ENCODE measurements at places on chromosomes 12 and 14.

GRCh38 chr12:52235822-52236361 is 2.8 kb downstream of the KRT7 start:
- no peak for DNase-seq

DNA sequence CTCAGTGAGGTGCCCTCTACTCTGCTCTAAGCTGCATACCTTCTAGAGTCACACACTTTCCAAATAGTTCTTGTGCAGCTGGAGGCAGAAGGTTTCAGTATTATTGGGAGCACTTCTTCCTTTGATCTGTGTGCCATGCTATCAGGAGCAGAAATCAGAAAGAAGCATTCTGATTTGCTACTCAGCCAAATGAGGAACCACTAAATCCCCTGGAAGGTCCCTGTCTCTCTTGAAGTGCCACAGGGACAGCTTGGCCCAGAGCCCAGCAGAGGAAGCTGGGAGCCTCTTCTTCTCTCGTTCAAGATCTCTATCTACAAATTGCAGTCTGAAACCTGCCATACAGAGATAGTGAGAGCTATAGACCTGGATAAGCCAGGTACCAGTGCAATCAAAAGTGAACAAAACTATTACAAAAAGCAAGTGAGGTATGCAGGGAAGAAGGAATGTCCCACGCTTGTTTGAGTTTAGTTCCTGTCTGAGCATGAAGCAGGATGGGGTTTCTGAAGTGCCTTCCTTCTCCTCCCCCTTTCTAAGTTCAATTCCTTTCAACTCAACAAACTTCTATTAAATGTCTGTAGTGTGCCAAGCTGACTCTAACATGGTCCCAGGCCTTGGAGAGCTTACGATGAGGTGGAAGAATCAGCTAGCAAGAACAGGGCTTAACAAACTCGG is 100.9 kb upstream of the PARP11 start:
- no peak for DNase-seq

DNA sequence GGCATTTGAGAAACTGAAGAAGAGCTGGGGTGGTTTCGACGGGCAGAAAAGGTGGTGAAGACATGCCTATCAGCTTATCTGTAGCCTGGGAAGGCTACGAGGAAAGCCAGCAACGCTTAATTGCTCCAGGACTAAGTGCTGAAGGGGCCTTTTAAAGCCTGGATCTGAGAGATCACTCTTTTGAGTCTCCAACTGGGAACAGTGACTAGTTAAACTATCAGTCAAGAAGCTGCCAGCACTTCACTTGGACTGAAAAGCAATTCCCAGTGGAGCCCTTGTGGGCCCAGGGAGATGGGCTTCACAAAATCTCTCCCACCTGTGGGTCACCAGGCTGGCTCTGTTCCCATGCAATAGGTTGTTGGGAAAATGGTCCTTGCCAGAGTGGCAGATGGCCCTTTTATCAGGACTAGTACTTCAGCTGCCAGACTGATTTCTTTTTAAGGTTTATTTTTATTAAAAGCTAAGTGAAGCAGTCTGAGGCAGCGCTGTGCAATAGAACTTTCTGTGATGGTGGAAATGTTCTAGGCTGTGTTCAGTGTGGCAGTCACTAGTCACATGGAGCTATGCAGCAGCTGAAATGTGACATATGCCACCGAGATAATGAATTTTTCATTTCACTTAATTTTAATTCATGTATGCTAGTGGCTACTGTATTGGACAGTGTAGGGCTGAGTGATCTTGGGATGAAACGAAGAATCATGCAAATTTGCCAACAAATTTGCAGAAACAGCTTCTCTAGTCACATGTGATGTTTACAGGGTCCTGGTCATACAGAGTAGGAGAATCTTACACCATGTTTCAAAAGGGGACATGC is 276.8 kb downstream of the PCNX1 start:
- DNase-seq, result no peak

- no peak for DNase-seq
These were observed 30.5 kb upstream of the GPATCH2L start for GRCh38 chr14:76121089-76121748.

GRCh38 chr14:68363466-68363842 is 429.4 kb downstream of the ZFP36L1 start:
- no peak for DNase-seq

- no peak for DNase-seq
These were observed 1012.0 kb downstream of the FLRT2 start for GRCh38 chr14:86541972-86542371.
